ENCODE measurements at places on chromosomes 7 and 10.

GRCh38 chr10:37010741-37011140 lies 114.7 kb upstream of the ANKRD30A start:
- DNase-seq = no peak

DNA sequence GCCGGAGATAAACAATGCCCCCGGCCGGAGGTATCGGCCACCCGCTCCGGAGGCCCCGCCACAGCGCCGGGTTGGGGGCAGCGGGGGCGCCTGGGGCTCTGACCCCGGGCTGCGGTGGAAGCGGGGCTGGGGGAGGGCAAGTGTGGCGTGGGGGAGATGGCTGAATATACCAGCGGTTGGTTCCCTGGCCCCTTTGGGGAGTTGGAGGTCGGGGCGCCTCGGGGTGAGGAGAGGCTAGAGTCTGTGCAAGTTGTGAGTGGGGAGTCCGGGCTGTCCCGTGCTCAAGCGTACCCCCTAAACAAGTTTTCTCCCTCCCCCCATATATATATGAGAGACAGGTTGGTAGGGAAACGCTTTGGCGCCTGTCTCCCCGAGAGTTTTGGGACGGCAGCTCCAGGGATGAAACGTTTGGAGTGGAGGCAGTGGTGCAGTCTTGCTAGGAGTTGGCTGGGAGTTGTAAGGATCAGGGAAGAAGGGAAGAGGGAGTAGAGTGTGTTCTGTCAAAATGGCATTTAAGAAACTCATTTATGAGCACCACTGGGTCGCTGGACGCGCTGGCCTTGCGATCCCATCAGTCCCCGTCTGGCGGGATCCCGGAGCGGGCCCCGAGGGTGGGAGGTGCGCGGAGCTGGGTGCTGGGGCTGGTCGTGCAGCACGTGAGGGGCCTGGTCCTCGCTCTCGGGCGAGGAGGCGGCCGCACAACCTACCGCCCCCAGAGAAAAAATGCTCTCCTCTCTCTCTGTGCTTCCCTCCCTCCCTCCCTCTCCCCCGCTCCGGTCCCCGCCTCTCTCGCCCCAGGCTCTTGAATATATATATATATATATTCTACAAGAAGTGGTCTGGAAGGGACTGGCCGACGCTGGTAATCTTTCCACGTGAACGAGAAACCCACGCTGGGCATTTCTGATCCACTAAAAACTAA lies 1.1 kb downstream of the TET1 start:
- DNase-seq = no peak

- no peak for DNase-seq
These were observed 72.2 kb downstream of the TBXAS1 start for GRCh38 chr7:139901056-139901795.

DNA sequence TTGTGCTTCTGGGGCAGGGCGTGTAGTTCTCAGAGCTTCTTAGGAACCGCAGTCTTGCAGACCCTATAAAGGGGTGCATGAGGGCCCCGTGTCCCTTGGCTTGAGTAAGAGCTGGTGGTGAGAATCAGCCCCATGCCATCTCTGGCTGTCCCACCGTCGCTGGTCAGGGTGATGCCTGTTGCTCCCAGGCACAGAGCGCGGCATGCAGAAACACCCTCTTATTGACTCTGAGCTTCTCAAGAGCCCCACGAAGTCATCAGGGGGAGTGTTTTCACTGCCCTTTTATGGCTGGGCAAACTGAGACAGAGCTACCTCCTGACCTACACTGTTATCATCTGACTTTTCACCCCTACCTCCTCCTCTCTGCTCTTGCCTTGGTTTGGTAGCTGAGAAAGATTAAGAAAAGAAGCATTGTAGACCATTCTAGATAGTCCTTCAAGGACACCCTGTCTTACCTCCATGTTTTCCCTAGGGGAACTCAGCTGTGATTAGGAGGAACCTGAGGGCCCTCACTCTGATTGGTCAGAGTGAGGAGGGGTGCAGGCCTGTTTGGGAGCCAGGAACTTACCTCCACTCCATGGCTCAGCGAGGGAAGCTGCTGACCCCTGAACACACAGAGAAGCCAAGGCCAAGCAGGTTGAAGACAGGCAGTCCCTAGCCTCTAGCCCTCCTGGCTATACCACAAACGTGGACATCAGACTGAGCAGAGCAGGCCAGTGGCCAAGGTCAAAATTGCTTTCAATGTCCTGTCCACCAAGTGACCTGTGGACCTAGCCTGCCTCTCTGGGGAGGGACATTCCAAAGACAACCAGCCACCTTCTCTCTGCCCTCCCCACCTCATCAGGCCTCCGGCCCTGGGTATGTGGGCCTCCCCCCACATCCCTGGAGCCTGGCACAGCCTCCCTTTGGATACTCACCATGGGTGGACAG lies 17.6 kb downstream of the UNC5B start:
- no peak for DNase-seq

- no peak for DNase-seq
These were observed 66.6 kb downstream of the TLL2 start for GRCh38 chr10:96446966-96447596.

GRCh38 chr7:55532150-55532917 lies 40.0 kb downstream of the VOPP1 start:
- DNase-seq = no peak

DNA sequence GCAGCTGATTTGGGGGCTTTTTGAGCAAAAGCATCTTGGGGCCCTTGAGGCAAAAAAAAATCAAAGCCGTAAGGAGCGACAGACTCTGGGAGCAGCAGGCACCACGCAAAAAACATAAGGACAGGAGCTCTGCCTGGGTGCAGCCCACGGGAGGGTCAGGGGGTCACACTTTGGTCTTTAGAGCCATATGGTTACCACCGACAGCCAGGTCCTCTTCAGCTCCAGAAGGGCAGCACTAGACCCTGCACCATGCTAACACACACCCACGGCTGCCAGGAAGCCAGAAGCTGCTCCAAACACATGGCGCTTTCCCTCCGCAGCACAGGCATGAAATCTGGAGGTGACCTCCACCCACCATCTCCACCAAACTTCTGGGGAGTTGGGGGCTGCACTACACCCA lies 47.1 kb downstream of the RSU1 start:
- no peak for DNase-seq

DNA sequence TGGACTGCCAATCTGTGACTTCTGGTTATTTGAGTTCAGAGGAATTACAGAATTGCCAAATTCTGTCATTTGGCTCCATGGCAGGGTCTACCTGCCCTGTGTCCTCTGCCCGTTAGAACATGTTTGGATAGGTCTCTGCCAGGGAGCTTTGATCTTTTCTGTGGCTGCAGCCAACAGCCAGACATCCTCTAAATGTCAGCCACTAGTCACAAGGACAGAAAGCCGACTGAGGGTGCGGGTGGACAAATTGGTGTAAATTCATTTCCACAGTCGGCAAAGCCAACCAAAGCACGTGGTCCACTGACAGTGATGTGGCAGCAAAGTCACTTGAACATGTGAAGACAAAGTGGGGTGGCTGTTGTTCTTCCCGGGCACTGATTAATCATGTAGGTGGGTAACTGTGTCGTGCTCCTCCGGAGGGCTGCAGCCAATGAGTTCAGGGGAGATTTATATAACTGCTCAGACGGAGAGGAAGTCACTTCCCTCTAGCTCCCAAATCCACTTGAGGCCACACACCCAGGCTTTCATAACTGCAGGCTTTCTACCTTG lies 26.7 kb upstream of the CAMK1D start:
- no peak for DNase-seq

DNA sequence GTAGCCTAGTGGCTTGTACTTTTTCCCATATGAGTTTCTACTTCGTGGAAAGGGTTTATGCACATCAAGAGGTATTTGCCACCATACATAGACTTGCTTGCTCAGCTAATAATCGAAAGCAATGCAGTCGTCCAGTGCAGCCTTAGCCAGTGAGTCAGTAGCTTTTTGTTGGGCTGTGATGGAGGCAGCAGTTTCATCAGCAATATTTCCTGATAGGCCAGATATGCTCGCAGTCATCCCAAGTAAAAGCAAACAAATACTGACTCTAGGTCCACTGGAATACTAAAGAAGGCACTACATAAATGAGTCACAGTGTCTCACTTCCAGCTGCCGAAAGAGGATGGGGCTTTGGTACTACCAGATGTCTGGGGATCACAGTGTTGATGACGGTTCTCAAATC lies 2.1 kb upstream of the BNIP3 start:
- no peak for DNase-seq

- DNase-seq = no peak
These were observed 2.0 kb downstream of the REPIN1 start for GRCh38 chr7:150370612-150371071.

GRCh38 chr7:16916105-16916639 lies 34.4 kb upstream of the AGR3 start:
- no peak for DNase-seq

DNA sequence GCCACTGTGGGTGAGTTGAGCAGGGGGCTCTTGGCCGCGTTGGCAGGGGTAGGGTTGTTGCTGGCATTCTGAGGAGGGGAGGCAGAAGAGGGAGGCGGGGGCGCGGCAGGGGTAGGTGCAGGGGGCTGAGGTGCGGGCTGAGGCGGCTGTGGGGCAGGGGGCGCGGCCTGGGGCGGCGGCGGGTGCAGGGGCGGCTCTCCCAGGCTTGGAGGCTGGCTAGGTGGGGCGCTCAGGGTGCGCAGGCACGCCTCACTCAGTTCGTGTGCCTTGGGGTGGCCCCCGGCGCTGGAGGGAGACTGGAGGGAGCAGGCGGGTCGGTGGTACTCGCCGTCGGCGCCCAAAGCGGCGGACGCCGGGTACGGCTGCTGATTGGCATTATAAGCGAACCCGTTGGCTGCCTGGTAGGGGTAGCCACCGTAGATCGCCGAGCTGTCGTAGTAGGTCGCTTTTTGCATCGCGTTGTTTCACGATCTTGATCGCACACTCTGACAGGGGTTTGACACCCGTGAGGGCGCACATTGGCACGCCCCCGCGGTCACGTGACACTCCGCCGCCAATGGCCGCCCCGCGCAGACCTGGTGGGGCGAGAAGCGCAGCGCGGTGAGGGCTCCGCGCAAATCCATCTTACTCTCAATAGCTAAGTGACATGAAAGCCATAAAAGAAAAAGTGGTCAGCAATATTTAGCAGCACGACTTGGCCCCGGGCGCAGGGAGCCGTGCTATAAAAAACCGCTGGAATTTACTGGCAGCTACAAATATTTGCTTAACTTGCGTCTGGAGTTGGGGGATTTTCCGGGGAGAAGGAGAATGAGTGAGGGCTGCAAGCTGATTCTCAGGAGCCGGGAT lies 7.9 kb upstream of the HOXA2 start:
- no peak for DNase-seq

- DNase-seq = no peak
These were observed 1.5 kb downstream of the SEM1 start for GRCh38 chr7:96707901-96708774.

DNA sequence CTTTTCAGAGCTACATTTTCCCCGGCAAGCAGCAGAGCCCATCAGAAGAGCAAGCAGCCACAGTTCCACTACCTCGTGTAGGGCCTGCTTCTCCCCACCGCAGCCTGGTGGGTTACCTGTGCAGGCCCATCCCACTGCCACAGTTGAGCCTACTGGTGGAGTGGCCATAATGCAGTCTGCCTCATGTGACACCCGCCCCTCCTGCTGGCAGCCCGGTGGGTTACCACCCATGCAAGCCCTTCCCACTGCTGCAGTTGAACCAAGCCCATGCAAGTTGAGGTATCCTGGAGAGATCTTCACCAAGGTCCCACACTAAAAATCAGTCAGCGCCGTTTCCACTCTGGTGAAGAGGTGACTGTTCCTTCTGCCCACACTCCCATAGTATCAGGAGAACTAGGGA lies 32.1 kb upstream of the CNNM1 start:
- no peak for DNase-seq

- DNase-seq = peak; percentile 15
These were observed 46.5 kb downstream of the TMEM106B start for GRCh38 chr7:12257582-12257981.

DNA sequence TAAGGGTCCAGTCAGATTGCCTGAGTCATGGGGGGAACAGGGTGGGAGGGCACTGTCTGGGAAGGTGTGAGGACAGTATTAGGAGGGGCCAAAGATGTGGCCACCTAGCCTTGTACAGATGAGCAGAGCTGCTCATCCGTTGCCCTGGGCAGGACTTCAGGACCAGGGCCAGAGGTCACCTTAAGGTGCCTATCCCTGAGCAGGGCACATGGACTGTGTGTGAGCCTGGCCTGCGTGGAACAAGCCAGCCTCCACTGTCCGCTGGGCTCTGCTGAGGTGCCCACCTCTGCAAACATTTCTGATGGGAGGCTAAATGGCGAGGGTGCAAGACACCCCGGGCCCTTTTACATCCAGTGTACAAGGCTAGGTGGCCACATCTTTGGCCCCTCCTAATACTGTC lies 3.4 kb upstream of the OPN1SW start:
- no peak for DNase-seq

DNA sequence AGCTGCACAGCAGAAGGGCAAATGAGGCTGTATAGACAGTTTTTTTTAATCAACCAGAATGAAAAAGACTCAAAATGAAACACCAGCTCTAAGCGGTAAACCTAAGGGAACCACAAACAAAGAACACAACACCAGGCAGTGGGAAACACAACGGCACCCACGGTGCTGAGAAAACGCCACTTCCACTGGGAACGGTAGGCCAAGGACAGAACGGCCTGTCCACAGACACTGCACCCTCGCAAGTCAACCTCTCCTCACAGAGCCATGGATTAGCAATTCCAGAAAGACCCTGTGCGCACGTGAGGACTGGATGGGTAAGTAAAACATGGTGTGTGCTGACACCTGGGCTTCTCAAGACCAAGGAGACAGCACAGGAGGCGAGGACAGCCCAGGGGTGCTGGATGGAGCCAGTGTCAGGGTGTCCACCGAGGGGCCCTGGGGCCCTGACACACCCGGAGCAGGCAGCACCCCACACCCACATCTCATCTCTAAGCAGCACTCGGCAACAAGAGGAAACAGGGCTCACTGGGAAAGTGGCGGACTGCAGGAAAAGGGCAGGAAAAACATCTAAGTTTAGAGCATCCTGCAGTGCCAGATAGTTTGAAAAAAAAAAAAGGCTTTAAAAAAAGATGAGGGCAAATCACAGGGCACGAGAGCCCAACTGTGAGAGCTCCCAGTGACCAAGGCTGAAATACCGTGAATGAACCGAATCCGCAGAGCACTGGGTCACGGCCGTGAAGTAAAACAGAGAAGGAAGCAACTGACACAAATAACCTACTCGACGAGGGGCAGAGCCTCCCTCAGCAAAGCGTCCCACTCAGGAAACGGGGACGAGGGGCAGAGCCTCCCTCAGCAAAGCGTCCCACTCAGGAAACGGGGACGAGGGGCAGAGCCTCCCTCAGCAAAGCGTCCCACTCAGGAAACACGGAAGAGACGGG lies 120.2 kb downstream of the MAD1L1 start:
- no peak for DNase-seq

GRCh38 chr10:21166557-21167287 lies 269.6 kb upstream of the NEBL start:
- no peak for DNase-seq

- DNase-seq = no peak
These were observed 5.5 kb upstream of the SPAG6 start for GRCh38 chr10:22339761-22340328.

- no peak for DNase-seq
These were observed 65.2 kb downstream of the DKK1 start for GRCh38 chr10:52379287-52379686.

DNA sequence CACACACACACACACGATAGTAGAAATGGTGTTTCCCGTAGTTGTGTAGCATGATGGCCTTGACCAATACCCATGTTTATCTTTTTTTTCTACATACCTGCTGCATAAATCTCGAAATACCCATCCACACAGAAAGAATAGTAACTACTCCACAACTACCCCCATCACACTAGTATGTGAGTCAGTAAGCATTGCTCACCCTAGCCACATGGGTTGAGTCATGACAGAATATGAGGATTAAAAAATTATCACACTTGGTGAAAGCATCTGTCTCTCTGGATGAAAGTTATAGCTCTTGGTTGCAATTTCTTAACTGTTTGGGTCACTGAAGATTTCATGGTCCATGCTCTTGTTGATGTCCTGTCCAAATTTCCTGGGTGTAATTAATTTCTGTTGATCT lies 103.4 kb upstream of the MDFIC start:
- DNase-seq = no peak

Measured in stimulated activated CD4-positive, alpha-beta T cell treated with anti-CD3 and anti-CD28 coated beads, TNF-alpha, amount 100 ng/mL, for 4 hours (primary cell).